ENCODE measurements at places on chromosomes 7 and 10.

DNA sequence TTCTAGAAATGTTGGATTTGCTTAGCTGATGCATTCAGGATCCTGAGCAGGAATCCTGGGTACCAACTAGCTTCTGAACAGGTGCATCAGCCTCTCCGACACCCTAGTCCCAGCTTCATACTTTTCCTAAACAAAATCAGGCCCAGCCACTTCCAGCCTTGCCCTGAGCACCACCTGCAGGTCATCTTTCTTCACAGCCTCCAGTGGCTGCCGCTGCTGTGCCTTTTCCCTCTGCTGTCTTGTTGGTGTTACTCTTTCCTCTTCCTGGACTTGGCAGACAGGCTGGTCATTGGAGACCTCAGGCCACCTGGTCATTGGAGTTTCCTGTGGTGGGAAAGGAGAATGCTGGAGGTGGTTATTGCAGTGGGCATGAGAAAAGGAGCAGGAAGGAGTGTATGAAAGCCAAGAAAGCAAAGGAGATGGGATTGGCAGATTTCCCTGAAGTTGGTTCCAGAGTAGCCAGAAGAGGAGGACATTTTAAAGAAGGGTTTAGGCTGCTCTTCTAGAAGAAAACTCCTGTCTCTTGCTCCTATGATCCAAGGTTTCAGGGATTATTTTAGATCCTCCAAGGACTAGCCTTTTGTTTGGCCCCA lies 48.2 kb upstream of the NFKB2 start:
- no peak for DNase-seq

- no peak for DNase-seq
Observed at GRCh38 chr7:142908921-142909890, 23.7 kb upstream of the TRPV6 start.

DNA sequence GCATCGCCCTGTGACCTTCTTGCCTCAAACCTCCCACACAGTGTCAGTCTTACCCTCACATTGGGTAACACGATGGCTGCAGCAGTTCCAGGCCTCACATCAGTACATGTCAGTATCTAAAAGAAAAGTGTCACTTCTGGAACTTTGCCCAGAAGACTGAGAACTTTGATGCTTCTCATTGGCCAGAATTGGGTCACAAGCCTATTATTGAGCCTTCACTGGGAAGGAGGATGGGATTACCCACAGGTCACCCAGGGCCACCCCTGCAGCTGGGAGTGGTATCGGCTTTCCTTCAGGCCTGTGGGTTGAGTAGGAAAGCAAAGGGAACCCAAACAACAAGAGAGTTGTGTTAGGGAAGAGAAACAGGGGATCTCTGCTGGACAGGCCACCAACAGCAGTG lies 111.5 kb downstream of the NPY start:
- DNase-seq = no peak

GRCh38 chr7:155513543-155514285 lies 32.6 kb downstream of the CNPY1 start:
- no peak for DNase-seq

DNA sequence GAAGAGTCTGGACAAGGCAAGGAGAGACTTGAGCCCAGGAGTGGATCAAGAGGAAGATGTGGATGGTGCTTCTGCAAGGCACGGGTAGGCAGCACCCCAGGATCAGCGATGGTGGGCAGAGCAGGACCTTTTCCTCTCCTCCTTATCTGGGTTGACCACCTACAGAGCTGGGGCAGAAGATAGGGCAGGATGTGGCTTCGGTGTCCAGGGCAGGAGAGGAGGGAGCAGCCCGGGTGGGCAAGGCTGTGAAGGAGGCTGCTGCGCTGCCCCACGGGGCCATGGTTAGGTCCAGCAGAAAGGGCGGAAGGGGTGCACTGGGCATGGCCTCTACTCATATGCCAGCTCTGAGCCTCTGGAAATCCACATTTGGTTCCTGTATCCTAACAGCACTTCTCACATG lies 20.0 kb upstream of the PARP12 start:
- no peak for DNase-seq

DNA sequence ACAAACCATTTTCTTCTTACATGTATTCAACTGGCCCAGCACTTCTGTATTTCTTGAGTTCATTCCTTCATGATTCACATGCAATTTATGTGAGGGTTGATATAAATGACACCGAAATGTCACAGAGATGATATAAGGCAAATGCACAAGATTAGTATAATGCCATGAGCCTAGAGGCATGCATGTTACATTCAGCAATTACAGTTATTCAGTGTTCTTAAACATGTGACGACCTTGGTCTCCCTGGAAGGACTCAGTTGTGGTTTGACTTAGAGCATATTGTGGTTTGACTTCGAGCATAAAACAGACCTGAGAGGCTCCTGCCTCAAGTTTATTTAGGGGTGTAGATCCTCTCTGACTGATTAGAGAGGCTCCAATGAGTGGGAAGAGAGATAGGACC lies 752.1 kb upstream of the POM121L12 start:
- DNase-seq = no peak
